Stimulated activated CD8-positive, alpha-beta memory T cell treated with anti-CD3 and anti-CD28 coated beads, Interleukin-2, amount 100 ng/mL, for 1 hour (primary cell): ENCODE measurements at places on chromosomes 11 and 22.

DNA sequence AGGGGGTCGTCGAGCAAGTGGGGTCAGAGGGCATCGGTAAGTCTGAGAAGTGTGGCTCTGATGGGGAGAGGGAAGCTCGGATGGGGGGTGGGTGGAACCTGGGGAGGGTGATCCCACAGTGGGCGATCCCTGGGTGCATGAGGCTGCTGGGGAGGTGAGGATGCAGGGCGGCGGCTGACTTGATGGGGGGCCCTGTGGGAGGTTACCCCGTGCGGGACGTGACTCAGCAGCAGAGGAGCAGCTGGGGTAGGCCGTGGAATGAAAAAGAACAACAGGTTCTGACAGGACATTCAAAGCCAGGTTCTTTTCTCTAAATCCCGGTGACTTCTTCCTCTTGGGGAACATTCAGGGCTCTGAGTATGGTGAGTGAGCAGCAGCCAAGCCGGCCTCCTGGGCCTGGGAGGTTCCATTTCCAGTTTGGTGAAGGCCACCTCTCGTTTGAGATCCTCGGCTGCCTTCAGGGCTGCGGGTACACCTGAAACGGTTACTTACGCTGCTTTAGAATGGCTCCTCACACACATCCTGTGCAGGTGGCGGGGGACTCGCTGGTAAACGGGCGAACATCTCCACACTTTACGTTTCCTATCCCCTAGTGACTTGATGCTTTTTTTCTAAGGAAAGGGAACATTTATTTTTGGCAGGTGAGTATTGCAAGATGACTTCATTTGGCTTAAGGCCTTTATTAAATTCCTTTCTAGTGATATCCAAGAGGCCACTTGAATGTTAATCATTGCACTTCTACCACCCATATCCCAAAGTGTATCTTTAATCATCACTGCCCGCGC is 278.2 kb downstream of the TBC1D22A start:
- DNase-seq = no peak

DNA sequence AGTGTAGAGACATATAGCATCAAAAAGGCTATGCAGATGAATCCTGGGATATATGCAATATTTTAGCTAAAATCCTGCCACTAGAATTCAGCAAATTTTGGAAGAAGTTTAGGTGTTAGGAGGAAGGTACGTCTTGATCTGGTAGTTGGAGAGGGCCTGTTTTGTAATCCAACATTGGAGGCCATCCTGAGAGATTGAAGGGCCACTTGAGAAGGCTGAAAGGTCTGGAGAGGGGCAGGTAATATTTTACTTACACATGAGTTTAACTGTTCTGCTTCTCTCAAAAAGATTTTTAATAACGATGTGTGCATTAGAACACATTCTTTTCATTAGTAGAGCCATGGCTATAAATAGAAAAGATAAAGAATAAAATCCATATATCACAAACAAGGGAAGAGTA is 422.1 kb downstream of the RAB38 start:
- DNase-seq = no peak

DNA sequence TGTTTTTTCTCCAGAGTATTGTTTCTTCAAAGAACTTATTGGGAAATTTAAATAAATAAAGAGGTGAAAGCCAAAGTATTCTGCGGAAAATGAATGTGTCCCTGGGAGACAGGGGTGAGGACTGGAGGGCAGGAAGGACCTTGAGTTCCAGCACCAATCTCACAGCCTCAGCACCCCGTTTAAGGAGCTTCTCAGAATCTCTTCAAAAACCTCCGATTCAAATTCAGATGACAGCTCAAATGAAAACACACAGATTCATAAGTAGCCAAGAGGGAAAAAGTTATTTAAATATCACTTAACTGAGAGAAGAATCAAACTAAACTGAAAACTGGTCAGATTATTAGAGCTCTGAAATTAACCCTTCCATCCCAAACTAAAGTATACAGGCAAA is 12.5 kb downstream of the MTMR2 start:
- DNase-seq = no peak

- DNase-seq = no peak
Observed at GRCh38 chr22:28142361-28142961, 223.4 kb upstream of the PITPNB start.
